ENCODE measurements at places on chromosomes 5 and 9.

DNA sequence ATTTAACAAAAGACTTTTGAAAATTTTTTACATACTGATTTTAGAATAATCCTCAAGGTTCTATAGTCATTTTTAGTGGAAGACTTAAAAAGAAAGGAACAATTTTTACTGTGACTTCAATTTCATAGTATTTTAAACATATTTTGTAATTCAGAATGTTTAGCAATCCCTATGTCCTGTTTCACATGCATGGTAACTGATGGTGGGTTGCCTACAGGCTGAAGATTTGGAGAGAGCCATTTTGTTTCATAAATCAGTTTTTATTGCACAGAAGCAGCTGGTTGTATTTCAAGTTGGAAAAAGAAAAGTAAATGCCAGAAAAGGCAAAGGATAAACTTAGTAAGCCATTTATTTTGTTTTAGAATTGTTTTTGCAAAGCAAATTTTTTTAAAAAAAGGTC is 24.0 kb downstream of the STARD4 start:
- DNase-seq, result no peak

DNA sequence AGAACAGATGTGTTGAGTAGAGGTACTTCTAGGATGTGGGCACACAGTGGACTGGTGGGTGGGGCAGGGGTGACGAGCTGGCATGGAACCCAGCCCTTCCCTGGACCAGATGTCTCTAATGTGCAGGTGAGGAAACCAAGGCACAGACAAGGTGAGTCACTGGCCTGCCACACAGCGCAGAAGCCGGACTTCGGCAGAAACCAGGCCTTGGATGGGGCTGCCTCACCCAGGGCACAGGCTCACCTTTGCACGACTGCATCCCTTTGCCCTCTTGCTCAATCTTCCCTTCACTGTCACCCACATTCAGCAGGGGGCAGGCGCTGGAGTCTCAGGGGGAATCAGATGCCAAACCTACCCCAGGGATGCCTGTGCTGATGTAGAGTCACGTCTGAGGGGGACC is 65.4 kb upstream of the LMX1B start:
- DNase-seq, result no peak

DNA sequence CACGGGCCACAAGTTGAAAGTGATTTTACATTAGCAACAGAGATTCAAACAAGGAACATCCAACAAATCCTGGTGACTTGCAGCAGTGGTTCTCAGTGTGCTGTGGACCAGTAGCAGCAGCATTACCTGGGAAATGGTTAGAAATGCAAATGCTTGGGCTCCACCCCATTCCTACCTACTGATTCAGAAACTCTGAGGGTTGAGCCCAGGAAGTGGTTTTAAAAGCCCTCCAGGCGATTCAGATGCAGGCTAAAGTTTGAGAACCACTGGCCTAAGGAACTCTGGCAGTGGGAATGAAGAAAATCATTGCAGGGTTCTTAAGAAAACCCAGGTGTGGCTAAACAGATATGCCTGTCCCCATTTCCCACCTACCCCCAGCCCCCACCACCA is 398.8 kb downstream of the ENC1 start:
- no peak for DNase-seq

DNA sequence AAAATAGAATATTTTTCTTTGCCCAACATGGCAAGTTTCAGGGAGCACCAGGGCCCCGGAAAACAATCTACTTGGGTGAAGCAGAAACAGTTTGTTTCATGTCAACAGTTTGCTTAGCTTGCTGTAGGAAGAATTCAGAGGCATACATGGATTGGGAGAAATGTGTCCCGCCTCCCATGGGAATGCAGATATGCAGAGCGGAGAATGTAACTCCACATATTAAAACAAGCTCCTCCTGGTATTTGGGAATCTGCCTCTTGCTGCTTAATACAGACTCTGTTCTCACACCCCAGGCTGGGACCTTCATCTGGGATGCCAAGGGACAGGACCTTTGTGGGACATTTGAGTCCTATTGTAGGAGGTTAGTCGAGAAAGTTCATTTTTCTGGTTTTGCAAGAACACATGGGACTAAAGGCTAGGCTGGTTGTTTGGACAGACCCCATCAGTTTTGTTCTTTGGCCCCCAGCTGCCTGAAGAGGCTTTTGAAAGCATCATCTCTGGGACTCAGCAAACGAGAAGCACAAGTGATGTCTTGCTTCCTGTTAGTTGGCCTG is 220.5 kb upstream of the ADRA1B start:
- no peak for DNase-seq

GRCh38 chr5:115720888-115721287 is 95.1 kb upstream of the TMED7 start:
- DNase-seq, result no peak

Data from NCI-H187 (cell line).